Left forelimb (tissue), 1 donor: ENCODE measurements at places on chromosomes 7 and 10.

- DNase-seq = no peak
Measured at GRCh38 chr10:93015722-93016121, 44.9 kb upstream of the CYP26C1 start.

- no peak for DNase-seq
Measured at GRCh38 chr10:77463967-77464745, 173.5 kb downstream of the KCNMA1 start.

GRCh38 chr7:130909881-130910672 lies 176.1 kb upstream of the KLF14 start:
- DNase-seq = no peak

DNA sequence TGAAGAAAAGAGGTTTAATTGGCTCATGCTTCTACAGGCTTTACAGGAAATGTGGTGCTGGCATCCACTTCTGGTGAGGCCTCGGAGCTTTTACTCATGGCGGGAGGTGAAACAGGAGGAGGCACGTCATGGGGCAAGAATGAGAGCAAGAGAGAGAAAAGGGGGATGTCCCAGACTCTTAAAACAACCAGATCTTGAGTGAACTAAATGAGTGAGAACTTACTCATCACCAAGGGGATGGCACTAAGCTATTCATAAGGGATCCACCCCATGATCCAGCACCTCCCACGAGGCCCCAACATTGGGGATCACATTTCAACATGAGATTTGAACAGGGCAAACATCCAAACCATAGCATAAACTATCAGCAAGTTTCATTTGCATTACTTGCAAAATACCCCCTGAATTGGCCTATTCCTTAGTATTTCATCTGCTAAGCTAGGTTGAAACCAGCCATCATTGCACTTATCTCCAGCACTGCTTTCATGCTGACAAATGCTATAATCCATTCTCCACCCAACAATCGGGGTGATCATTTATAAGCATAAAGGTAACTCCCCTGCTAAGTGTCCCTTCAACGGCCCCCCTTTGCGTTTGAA lies 179.0 kb downstream of the NOC3L start:
- no peak for DNase-seq

DNA sequence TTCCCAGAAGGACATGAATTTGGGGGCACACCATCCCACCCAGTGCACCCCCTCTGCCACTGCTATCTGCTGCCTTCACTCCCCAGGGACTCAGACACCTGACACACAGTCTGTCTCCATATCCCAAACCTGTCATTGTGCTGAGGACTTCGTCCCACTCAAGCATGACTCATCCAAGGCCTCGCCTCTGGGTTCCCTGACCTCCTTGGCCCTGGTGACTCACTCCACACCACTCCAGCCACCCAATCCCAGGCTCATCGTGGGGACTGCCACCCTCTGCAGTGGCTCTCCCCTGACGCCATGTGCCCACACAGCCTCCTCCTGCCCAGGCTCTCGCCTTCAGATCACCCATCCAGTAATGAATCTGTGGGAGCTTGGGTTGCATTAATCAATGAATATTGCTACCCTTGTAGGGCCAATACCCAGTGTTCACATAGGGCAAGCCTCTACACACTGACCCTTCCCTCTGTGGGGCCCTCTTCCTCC lies 6.6 kb upstream of the INSIG1 start:
- DNase-seq = no peak

DNA sequence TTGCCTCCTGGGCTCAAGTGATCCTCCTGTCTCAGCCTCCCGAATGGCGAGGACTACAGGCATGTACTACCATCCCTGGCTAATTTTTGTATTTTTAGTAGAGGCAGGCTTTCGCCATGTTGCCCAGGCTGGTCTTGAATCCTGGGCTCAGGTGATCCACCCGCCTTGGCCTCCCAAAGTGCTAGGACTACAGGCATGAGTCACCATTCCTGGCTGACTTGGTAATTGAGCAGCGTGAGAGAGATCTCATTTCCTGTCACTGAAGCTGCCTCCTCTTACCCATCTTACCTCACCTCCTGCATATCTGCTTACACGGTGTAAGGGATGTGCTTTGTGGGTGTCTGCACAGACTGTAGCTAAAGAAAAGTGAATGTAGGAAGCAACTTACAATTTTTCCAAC lies 9.7 kb downstream of the IFIT3 start:
- DNase-seq = no peak

DNA sequence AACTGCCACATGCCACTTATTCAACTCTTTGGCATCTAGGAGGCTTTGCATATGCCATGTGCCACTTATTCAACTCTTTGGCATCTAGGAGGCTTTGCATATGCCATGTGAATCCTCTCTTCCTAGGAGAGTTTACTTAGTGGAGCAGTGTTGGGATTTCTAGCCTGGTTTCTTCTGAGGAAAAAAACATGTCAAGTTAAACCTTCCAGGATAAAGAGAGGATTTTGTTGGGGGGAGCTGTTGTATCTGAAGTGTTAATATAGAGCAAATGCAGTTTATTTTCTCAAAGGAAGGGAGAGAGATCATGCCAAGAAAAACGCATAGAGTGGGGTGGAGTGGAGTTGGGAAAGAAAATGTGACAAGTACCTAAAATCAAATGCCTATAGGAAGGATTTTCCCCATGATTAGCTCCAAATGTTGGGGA lies 91.5 kb downstream of the MCU start:
- no peak for DNase-seq

GRCh38 chr10:112275512-112276245 lies 7.5 kb upstream of the TECTB start:
- DNase-seq = no peak

GRCh38 chr7:47377741-47378140 lies 204.2 kb downstream of the TNS3 start:
- no peak for DNase-seq
